Nephron progenitor cell (in vitro differentiated cells): ENCODE measurements at places on chromosomes 7 and 10.

DNA sequence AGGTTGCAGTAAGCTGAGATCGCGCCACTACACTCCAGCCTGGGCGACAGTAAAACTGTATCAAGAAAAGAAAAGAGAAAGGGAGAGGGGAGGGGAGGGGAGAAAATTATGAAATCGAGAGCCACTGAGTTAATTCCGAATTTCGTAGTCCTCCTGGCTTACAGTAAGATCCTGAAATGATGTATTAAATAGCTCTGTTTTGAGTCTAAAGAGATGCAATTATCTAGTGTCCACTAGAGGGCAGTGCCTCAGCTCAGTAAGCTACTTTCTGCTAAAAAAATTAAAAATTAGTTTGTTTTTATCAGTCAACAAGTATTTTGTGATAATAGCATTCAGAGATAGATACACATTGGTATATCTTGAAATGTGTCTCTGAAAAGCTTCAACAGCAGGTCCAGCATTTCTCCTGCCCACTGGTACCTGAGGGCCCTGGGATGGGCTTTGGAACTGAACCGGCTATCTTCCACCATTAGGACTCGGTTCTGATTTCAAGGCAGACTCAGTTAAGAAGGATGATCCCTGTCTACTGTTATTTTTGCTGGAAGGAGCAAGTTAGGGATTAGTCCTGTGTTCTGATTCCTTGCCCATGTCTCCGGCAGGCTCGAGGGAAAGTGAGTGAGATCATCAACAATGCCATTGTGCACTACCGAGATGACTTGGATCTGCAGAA, 19.5 kb downstream of the TSPAN33 start:
- no peak for DNase-seq

- no peak for DNase-seq
These were observed 125.3 kb upstream of the CCDC6 start for GRCh38 chr10:60031664-60032063.

GRCh38 chr7:99789441-99790070, 5.6 kb upstream of the CYP3A4 start:
- DNase-seq, result no peak

DNA sequence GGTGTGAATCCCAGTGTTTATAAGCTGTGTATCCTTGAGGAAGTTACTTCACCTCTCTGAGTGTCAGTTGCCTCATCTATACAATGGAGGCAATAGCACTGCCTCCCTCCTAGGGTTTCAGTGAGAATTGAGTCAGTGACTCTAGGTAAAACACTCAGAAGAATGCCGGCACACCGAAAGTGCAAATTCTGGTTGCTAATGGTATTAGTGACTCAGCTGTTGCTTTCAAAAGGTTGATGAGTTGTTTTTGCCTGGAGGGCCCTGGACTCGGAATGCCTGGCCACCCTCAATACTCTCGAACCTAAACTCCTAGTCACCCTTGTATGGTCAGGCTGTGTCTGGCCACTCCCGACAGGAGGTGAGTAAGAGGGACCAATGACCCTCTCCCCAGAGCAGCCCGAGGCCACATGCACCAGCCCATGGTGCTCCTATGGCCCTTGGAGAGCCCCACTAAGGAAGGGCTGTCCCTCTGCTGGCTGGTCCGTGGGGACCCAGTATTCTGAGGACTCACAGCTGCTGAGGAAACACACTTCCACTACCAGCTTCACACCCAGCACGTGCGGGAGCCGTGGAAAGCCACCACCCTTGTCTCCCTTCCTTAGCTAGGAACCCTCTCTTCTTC, 60.2 kb downstream of the CALML3 start:
- DNase-seq, result no peak

GRCh38 chr7:134823400-134823799, 44.0 kb downstream of the CALD1 start:
- DNase-seq, result no peak

GRCh38 chr10:12504628-12505027, 155.3 kb downstream of the CAMK1D start:
- DNase-seq, result no peak

DNA sequence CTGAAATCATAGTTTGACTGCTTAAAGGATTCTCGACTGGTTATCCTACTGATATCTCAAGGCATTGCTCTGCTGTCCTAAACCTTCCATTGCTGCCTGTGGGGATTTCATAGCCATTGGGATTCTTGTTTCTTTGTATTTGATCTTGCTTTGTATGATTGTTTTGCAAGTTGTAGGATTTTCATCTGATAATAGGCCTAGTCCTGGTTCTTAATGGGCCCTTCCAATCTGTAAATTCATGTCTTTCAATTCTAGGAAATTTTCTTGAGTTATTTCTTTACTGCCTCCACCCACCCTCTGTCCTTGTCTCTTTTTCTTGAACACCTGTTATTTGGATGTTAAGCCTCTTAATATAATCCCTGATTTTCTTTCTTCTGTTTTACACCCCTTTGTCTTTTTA, 72.2 kb downstream of the LANCL2 start:
- DNase-seq, result no peak

DNA sequence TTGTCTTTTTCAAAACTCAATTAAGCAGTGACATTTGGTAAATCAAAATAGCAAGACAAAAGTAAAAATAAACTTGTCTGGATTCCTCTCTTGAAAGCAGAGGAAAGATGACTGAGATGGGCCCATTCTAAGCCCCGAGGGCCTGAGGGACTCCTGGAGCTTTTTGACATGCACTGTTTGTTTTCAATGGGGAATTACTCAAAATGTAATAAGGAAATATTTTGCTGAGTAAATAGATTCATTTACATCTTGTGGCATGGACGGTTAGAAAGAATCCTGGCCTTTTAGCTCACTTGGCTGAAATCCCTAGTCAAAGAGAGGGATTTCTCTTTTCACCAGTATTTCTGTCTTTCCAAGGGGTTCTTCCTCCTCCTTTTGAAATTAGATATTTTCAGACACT, 108.0 kb downstream of the MKX start:
- no peak for DNase-seq

- no peak for DNase-seq
These were observed 29.6 kb downstream of the COL13A1 start for GRCh38 chr10:69831231-69831855.

- DNase-seq, result no peak
These were observed 210.3 kb downstream of the GPAM start for GRCh38 chr10:111973306-111973705.

GRCh38 chr7:73351447-73352167, 23.6 kb downstream of the FKBP6 start:
- no peak for DNase-seq

- DNase-seq, result no peak
These were observed 26.5 kb upstream of the SPOCK2 start for GRCh38 chr10:72114706-72115450.

DNA sequence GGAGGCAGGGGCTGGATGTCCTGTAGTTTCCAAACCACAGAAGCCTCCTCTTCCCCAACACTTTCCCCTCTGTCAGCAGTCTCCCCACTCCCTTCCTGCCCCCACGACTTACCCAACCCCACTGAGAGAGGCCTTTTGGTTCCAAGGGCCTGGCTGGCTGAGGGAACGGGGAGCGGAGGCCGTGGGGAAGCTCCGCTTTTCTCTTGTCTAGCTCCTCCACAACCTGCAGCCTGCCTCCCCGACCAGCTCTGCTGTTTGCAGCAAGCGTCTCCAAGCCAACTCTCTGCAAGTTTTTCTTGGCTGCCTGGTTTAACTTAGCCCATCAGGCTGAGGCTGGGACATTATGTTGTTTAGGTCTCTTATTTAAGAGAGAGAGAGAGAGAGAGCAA, 126.8 kb downstream of the NEURL1 start:
- no peak for DNase-seq

- no peak for DNase-seq
These were observed 40.2 kb upstream of the KLF6 start for GRCh38 chr10:3825244-3825643.

GRCh38 chr10:34670081-34670480, 145.0 kb downstream of the PARD3 start:
- no peak for DNase-seq

GRCh38 chr10:37821237-37821636, 36.2 kb downstream of the ZNF248 start:
- no peak for DNase-seq

- DNase-seq, result no peak
These were observed 156.5 kb downstream of the PRKCQ start for GRCh38 chr10:6423413-6424170.

GRCh38 chr7:44566680-44567079, 7.0 kb downstream of the DDX56 start:
- DNase-seq, result no peak

DNA sequence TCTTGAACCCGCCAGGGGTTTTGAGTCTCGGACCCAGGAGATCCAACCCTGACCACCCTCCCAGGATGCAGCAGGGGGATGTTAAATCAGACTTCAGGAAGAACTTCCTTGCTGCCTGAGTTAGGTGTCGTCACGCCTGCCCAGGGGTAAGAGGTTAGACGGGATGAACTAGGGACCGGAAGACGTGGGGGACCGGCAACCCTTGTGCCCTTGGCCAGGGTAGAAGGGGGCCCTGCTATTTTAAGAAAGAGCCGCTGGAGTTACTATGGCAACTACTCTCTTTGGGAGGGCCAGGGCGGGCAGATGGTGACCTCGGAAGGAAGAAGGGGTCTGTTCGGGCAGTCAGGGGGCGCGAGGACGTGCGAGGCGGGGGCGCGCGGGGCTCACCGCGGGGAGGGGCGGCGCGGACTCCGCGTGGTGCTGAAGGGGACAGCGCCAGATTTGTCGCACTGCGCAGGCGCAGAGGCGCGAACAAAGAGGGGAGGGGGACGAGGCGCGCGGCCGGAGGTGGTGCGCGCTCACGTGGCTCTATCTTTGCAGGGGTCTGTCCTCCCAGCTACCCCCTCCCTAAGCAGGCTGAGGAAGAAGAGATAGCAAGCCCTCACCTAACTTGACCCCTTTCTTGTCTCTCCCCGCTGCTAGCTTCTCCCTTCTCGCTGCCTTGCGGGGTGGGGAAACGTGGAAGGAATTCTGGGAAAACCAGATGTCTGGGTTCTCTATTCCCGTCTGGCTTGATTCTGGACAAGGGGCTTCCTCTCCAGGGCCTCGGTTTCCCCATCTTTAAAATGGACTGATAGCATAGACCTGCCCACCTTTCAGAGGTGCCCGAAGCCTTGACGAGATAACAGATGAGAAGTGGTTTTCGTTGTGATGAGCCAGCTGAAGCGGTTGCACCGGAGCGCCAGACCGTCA, 940 bp upstream of the PSD start:
- DNase-seq, result peak; percentile 91

DNA sequence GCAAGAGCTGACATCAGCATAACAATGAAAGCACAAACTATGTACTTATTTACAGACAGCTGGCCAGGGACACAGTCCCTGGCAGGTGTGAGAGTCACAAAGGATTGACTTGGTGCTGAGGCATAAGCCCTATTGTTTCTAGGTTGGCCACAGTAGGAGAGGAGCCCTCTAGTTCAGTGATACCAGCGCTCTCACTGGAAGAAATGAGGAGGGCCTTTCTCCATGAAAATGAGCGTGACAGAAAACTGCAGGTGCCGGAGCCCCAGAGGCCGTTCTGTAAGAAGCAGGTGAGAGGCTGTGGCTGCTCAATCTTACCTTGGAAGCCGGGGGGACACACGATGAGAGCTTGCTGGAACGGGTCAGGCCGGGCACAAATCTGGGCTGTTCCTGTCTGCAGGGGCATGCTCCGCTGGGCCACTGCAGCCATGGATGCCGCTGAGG, 90.5 kb downstream of the CLEC2L start:
- DNase-seq, result no peak

DNA sequence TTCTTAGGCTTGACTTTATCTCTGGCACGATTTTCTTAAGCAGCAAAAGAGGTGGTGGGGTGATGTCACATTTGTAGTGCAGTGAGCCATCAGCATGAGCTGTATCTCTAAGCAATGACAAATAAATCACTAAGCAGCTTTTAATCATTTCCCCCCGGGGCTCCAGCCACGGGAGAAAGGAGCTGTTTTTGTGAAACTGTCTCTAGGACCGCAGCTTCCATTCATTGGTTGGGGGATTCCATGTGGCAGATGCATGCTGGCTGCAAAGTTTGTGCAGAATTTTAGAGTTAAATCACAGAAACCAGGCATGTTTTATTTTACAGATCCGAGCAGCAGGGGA, 464 bp downstream of the KIAA1217 start:
- DNase-seq, result peak; percentile 25

GRCh38 chr7:9718071-9718661, 1255.5 kb upstream of the PHF14 start:
- DNase-seq, result no peak

GRCh38 chr7:256981-257646, 32.9 kb upstream of the FOXL3 start:
- DNase-seq, result no peak

GRCh38 chr10:19451356-19451755, 364.9 kb upstream of the PLXDC2 start:
- DNase-seq, result no peak

GRCh38 chr10:107631876-107632275, 467.4 kb upstream of the SORCS1 start:
- DNase-seq, result no peak

GRCh38 chr7:921071-921461, 33.4 kb downstream of the ADAP1 start:
- DNase-seq, result no peak

DNA sequence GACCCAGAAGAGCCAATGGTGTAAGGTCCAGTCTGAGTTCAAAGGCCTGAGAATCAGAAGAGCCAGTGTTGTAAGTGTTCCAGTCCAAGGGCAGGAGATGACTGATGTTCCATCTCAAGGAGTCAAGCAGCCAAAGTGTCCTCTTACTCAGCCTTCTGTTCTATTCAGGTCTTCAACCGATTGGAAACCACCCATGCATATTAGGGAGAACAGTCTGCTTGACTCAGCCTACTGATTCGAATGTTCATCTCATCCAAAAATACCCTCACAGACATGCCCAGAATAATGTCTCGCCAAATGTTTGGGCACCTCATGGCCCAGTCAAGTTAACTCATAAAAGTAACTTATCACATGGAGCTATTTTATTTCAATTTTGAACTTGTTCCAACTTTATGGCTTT, 2.9 kb upstream of the WDFY4 start:
- DNase-seq, result no peak

DNA sequence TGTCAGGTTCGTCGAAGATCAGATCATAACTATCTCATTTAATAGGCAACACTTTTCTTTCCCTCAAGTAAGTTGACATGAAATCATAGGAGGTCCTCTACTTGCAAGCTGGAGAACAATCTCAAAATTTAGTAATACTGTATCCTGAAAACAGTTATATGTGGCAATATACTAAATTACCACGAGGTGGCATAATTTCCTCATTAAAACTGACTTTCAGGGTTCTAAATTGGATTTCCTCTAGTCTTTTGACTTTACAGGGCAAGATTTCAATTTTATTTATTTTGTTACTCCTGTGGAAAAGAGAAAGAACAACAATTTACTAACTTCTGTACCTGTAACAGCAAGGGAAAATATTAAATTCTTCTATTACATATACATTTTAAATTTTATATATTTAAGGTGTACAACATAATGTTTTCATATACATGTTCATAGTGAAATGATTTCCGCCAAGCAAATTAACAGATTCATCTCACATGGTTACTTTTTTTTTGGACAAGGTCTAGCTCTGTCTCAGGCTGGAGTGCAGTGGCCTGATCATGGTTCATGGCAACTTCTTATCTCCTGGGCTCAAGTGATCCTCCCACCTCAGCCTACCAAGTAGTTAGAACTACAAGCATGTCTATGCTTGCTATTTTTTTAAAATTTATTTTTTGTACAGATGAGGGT, 53.4 kb upstream of the CYP2C18 start:
- no peak for DNase-seq

GRCh38 chr7:157977306-157977705, 610.3 kb downstream of the PTPRN2 start:
- DNase-seq, result no peak
